ENCODE measurements at places on chromosomes 1 and 21.

DNA sequence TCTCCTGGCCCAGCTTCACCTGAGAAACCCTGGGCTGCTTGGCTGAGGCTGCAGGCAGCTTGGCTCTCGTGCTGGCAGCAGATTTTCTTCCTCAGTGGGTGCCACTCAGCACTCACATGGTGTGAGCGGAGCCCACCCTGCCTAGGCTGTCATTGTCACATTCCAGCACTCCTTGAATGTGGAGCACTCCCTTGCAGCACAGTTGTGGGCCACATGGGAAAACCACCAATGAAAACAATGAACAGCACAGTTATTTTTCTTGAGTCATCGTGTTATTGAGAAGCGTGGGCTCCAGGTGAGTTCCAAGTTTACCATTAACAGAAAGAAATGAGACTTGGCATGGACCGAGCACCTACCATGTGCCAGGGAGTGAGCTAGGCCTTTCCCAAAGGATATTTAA lies 27.2 kb upstream of the TRIM67 start:
- no peak for DNase-seq

DNA sequence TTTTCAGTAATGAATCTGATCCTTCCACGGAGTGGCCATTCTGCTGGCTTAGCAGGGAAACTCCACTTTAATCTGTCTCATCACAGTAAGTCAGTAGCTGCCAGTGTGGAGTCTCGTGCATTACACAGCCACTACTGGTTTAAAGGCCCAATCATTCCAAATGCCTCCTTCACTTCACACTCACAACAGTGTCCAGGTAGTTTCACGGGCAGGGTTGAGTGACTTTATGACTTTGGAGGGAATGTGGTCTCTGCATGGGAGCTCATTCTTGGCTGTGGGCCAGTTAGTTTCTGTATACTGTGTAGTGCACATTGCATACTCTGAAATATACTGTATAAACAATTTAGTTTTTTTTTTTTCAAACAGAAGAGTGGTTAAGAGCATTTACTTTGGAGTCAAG lies 34.6 kb upstream of the C1orf87 start:
- no peak for DNase-seq

DNA sequence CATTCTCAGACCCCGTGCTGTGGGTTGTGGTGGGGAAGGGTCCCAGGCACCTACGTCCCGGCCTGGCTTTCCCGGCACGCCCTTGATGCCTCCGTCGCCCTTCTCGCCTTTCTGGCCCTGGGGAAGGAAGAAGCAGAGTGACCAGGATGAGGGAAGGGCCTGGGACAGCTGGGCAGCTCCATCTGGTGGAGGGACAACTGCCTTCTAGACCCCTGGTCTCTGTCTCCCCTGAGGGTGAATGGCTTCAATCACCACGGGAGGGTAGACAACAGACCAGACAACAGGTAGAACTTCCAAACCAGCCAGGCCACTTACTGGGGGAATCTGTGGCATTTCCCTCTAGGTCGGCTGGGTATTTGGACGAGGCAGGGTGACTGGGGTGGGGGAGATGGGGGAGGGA lies 11.9 kb downstream of the COL16A1 start:
- DNase-seq, result no peak

GRCh38 chr1:154623358-154623757 lies 15.4 kb upstream of the ADAR start:
- DNase-seq, result no peak

DNA sequence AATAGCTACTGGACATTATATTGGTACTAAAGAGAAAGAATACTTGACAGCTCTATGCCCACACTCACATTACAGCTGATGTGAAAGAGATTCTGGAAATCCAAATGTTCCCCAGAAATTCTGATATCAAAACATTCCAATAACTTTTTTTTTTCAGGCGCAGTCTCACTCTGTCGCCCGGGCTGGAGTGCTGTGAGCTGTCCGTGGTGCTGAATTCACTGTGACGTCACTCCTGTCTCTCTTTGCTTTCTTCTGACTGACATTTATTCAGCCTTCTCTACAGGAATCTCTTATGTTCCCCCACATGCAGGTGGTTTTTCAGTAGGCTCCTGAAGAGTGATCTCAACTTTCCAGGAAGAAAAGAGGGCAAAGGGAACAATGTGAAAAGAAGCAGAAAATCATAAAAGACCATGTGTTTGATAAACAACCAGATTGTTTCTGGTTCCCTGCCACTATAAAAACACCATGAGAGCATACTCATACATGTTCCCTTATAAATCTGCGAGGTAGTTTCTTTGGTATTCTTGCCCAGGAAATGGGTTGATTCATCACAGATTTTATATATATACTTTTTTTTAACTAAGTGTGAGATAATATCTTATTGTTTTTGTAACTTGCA lies 6.2 kb downstream of the S100A7A start:
- no peak for DNase-seq

GRCh38 chr1:237041795-237042525 lies at the start of gene RYR2:
TSS of gene RYR2 (plus strand) at chr1:237042184. CDS start at chr1:237042522, 338 bp downstream.
- DNase-seq, result no peak

DNA sequence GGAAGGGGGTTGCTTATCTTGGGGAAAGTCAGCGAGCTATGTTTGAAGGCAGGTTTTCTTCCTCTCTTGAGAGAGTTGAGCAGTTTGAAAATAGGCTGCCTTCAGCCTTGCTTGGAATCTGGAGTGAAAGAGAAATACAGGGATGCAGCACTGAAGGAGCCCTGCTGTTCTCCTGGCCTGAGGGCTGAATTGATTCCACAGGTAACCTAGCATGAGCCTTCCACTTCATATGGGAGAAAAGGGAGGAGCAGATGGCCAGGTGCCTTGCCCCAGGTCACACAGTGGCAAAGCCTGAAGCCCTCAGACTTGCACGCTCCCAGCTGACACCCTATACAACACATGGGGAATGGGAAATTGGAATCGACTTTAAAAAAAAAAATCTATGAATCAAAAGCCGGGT lies 88.0 kb upstream of the WLS start:
- DNase-seq, result no peak

- no peak for DNase-seq
These were observed 8.2 kb downstream of the OR10T2 start for GRCh38 chr1:158391099-158391498.

GRCh38 chr1:240363315-240363714 lies 248.6 kb downstream of the GREM2 start:
- no peak for DNase-seq

DNA sequence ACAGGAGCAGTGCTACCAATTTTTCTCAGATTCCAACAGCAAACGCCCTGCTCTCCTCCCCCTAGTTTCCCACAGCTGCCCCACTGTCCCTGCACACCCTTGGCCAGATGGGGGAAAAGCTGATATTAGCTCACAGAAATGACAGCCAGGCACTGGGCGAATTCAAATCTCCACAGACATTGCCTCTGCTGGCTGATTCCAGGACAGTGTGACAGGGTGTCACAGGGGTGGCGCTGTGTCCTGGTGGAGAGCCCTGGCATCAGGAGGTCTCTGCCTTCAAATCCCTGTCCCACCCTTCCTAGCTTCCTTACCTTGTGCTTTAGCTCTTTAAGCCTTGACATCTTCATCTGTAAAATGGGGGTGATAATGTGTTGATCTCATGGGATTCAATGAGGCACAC lies 10.4 kb downstream of the OLIG1 start:
- no peak for DNase-seq

- DNase-seq, result no peak
These were observed 190.2 kb upstream of the NR5A2 start for GRCh38 chr1:199837321-199837720.

GRCh38 chr1:39410915-39411436 lies 80.5 kb upstream of the BMP8A start:
- DNase-seq, result peak; percentile 45

GRCh38 chr1:23407016-23407630 lies 17.4 kb downstream of the TCEA3 start:
- no peak for DNase-seq

DNA sequence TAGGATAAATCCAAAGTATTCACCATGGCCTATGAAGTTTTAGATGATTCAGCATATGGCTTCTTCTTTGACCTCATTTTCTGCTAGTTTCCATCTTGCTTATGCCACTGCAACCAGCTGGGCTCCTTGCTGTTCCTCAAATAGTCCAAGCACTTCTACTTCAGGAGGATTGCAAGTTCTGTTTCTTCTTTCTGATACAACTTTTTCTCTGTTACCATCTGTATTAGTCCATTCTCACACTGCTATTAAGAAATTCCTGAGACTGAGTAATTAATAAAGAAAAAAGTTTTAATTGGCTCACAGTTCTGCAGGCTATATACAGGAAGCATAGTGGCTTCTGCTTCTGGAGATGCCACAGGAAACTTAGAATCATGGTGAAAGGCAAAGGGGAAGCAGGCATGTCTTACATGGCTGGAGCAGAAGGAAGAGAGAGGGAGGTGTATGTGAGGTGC lies 20.3 kb downstream of the PTGS2 start:
- DNase-seq, result no peak
